PC-9 (cell line): ENCODE measurements at places on chromosomes 5 and 9.

- DNase-seq: no peak
Observed at GRCh38 chr5:1672396-1672795, 127.2 kb downstream of the MRPL36 start.

- DNase-seq: no peak
Observed at GRCh38 chr9:16753256-16753655, 117.2 kb downstream of the BNC2 start.

GRCh38 chr5:174617285-174617684 is 107.1 kb upstream of the MSX2 start:
- no peak for DNase-seq

DNA sequence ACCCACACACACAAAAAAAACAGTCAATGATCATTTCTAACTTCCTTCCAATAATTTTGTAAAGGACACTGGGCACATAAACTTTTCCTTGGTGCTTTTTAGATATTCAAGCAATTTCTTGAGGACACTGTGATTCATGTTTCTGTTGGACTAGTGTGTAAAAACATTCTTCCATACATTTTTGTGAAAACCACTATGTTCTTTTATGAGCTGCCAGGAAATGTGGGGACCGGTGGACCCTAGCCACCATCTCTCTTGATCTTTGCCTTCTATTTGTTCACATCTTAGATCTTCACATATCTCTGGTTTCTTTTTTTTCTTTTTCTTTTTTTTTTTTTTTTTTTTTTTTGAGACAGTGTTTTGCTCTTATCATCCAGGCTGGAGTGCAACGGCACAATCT is 287.4 kb downstream of the GLIS3 start:
- DNase-seq: no peak

DNA sequence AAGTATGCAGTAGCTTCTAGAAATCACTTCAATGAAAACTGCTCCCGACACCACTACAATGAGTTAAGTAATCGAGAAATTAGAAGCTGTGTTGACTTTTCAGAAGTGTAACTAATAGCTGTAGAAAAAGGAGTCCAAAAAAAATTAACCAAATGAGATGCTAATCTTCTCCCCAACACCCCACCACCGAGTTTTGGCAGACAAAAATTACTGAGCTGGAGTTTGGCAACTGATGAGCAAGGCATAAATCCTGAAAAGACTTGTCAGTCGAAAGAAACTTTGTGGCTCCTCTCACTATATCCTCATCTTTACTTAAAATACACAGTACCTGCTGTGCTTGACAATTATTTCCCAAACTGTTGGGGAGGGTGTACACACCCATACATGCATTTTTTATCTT is 191.9 kb downstream of the EBF1 start:
- no peak for DNase-seq

DNA sequence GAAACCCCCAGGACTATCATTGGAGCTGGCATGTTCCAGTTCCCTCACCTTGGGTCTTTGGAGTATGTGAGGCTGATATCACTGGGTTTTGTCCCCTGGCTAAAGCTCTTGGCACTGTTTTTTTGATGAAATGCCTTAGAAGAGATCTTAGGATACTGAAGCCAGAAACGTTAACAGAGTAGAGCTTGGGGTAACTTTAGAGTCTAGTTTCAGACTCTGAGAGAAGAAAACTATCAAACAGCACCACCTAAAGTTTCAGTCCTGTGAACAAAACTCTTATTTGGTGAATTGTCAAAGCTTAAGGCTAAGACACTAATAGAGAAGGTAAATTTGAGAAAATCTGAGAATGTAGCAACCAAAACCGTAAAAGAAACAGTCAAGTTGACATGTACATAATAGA is 111.7 kb upstream of the PUM3 start:
- no peak for DNase-seq

GRCh38 chr5:98935206-98935605 is 6.4 kb upstream of the CHD1 start:
- DNase-seq: no peak

DNA sequence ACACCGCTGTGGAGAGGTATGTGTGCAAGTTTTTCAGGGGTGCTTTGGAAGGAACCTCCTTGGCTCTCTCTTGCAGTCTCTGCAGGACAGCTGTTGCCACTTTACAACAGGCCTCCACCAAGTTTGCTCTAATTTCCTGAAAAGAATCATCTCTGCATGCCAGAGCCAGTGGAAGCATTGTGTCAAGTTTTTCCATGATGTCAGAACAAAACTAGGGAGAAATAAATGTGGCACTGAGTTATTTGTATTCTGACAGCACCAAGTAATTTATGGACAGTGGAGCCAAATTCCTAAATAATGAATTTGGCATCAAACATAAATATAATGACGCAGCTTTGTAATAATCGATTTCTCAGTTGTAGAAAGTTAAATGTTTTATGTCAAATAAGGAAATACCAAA is 146.9 kb downstream of the KIAA0825 start:
- no peak for DNase-seq
